ENCODE measurements at places on chromosomes 3 and 15.

- no peak for DNase-seq
Observed at GRCh38 chr3:167350245-167350862, 29.7 kb downstream of the ZBBX start.

- DNase-seq: no peak
Observed at GRCh38 chr3:79361748-79362378, 405.9 kb downstream of the ROBO1 start.

DNA sequence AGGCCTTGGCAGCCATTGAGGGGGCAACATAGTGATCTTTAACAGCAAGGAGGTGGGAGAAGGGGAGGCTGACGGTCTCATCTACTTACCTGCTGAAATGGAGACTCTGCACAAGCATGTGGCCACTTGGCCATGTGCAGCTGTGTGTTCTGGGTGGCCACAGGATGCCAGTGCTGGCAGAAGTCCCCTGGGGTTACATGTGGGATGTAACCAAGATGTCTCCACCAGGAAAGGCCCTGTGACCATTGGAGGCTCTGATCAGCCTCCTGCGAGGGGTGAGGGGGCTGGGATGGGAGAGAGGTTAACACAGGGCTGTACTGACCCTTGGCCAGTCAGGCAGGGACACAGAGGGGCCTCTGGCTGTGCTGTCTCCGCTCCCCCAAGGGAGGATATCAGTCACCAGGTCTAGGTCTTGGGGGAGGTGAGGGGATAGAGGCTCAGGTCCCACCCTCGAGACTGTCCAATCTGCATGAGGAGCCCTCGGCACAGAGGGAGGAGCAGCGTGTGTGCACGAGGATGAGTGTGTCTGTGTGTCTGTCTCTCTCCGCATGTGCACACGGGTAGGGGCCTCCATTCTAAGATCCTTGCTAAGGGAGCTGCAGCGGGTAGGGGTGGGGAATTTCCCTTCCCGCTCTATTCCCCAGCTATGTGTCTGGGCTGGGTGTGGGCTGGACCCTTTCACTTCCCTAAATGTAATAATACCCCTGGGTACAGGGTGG lies 19.5 kb downstream of the PRKCD start:
- no peak for DNase-seq

DNA sequence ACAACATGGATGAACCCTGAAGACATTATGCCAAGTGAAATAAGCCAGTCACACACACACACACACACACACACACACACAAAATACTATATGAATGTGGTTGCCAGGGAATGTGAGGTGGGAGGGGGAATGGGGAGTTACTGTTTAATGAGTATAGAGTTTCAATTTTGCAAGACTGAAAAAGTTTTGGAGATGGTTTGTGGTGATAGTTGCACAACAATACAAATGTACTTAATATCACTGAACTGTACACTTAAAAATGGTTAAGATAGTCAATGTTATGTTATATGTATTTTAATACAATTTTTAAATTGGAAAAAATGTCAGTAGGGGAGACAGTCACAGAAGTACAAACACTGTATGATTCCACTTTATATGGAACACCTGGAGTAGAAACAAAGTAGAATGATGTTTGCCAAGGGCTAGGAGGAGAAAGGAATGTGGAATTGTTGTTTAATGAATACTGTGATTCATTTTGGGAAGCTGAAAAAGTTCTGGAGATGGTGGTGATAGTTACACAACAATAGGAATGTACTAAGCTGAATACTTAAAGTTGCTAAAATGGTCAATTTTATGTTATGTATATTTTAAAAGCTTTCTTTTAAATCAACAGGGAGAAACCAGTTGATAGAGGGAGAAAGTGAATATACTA lies 76.6 kb downstream of the RPL39L start:
- no peak for DNase-seq

DNA sequence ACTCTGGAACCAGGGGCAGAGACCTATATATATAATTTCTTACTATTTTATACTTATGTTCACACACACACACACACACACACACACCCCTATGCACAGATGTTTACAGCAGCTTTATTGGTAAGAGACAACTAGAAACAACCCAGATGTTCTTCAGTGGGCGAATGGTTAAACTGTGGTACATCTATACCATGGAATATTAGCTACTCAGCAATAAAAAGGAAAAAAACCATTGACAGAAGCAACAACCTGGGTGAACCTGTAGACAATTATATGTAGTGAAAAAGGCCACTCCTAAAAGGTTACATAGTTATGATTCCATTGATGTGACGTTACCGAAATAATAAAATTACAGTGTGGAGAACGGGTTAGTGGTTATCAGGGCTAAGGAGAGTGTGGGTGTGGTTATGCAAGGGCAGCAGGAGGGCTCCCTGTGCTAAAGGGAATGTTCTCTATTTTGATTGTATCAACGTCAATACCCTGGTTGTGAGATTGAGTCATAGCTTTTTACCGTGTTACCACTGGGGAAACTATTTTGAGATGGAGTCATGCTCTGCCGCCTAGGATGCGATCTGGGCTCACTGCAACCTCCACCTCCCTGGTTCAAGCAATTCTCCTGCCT lies 85.5 kb downstream of the FLNB start:
- DNase-seq: no peak

DNA sequence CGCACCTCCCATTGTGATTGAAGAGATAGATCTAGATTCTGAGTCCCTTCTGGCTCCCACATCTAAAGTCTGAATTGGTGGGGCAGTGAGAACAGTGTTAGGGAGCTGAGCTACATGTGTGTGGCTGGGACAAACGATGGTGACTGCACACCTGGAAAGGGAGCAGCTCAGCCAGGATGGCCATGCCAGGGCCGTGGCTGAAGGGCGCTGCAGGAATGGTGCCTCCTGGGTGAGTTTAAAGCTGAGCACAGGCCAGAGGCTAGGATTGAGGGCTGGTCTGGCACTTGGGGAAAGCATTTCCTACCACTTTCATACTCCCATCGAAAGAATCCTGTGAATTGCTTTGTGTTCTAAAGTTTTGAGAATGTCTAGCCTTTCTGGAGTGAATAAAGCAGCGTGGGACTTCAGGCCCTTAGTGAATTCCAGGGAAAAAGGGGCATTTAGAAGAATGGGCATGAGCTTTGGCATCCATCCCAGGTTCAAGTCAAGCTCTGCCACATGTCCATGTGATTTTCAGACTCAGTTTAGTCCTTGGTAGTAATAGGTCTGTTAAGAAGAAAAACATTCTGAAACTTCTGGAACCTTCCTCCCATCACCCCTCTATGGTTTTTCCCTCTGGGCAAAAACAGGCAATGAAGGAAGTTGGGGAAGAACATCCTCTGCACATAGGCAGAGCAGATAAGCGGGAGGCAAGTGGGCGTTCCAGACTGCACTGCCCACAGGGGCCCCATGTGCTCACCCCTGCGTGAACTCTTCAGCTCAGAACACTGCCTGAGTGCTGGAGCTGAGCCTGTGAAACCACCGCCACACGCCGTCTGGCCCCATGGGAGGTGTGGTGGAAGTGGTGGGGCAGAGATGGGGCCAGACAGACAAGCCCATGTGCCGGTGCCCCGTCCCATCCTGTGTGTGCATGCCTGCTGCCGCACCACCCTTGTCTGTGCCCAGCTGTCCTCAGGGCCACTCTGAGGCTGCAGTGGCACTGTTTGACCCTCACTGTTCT lies 12.9 kb upstream of the CPNE9 start:
- DNase-seq: no peak

DNA sequence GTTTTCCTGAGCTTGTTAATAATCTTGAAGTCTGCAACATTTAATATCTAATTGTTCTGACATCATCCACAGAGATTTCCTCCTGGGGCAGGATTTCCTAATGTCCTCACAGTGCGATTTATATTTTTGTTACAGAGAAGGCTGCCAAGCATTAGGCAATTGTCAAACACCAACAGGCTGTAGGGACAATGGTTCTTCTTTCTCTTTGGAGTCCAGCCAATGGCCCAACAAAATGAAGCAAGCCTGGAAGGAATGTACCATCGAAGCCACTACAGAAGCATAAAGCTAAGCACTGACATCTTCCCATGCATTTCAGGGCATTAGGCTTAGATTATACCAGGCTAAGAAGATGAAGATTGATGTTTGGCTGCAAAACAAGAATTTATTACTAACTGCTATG lies 173.0 kb upstream of the FRMD4B start:
- DNase-seq: no peak

- no peak for DNase-seq
Observed at GRCh38 chr3:70518356-70518755, 205.9 kb upstream of the MDFIC2 start.

- DNase-seq: no peak
Observed at GRCh38 chr15:92637626-92638025, 17.9 kb downstream of the FAM174B start.

- no peak for DNase-seq
Observed at GRCh38 chr3:71076361-71077002, 507.0 kb downstream of the FOXP1 start.

DNA sequence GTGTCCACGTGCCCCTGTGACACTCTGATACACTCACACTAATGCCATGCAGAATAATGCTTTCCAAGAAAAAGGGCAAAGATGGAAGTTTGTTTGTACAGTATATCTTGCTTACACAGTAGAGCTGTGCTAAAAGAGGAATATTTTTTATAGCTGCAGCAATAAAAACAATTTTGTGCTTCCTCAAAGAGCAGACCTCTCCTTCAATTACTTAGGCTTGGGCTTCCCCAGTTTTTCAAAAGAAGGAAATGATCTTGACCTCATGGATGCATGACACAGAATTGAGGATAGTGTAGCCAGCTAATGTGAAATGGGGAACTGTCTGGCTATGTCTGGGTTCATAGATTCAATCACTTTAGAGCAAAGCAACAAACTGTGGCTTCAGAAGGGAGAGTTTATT lies 137.4 kb downstream of the STT3B start:
- no peak for DNase-seq

DNA sequence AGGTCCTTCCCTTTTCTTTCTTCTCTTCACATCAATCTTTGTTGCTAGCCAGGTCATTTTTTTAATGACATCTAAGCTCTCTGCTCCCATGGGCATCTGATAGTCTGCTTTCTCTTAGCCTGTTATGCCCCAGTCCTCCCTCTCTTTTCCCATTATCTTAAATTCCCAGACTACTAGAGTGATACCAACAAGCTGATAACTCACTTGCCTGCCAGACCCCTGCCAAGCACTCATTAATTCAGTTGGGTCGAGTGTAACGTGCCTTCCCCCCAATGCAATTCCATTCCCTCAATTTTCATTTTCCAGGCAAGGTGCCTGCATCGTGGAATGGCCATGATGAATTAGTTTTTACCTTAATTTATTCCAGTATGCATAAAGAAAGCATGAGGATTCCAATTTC lies 450.8 kb upstream of the ADAMTS9 start:
- no peak for DNase-seq

- DNase-seq: no peak
Observed at GRCh38 chr15:75349851-75350588, 3.2 kb downstream of the NEIL1 start.

All from stimulated activated CD4-positive, alpha-beta T cell treated with anti-CD3 and anti-CD28 coated beads, Interleukin-15, amount 100 ng/mL, for 1 hour (primary cell).